ENCODE measurements at places on chromosomes 3 and 15.
A peak's percentile ranks its signal among the peaks of the same experiment; 100 is the strongest.

DNA sequence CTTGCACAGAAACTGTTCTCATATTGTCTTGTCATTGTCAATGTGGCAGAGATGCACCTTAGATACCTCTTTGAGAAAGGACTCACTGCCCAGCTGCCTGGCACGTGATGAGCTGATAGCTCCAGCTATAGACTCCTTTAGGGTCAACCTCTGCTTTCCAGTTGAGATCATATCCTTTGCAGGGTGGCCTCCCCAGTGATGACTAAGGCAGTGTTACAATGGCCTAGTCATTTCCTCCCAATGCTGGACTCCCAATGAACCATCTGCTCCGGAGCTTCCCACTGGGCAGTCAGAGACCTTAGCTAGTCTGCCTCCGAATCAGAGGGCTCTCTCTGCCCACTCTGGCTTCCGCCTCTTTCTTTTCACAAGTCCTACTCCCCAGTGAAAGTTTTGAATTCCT is 79.5 kb downstream of the CHRD start:
- peak; percentile 63 for DNase-seq

DNA sequence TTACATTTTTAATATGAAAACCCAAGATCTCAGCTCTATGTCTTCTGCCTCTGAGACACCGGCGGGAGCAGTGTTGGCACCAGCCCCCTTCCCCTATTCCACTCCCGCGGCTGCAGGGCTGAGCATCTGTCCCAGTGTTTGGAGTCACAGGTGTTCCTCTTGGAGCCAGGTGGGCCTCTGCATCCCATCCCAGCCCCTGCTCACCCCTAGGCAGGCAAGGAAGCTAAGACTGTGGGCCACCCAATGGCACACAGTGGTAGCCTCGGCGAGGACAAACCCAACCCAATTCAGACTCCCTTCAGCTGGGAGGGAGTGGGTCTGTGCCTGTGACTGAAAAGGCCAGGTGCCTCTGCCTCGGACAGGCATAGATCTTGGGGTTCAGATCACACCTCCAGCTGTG is 3.1 kb downstream of the CHST13 start:
- no peak for DNase-seq

DNA sequence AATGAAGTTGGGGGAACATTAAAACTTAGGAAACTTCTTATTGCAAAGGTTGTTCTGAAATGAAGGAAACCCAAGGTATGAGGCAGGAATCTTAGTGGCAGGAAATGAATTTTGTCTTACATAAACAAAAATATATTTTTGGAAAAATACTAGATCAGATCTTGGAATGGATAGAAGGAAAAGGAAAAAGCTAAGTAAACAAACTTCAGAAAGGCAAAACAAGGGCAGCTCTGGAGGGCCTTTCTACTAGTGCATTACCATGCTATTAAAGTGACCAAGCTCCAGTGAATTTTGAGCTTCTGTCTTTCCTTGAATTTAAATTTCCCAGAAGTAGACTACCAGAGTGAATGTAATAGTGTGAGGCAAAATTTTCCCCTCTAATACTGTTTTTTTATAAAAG is 13.6 kb downstream of the ARL6 start:
- peak; percentile 5 for DNase-seq

- DNase-seq: no peak
These were observed 60.5 kb downstream of the SPTSSB start for GRCh38 chr3:161310649-161311423.

- peak; percentile 3 for DNase-seq
These were observed 666.9 kb downstream of the MECOM start for GRCh38 chr3:168996622-168997021.

- peak; percentile 66 for DNase-seq
These were observed 54.5 kb downstream of the ATR start for GRCh38 chr3:142523921-142524566.

DNA sequence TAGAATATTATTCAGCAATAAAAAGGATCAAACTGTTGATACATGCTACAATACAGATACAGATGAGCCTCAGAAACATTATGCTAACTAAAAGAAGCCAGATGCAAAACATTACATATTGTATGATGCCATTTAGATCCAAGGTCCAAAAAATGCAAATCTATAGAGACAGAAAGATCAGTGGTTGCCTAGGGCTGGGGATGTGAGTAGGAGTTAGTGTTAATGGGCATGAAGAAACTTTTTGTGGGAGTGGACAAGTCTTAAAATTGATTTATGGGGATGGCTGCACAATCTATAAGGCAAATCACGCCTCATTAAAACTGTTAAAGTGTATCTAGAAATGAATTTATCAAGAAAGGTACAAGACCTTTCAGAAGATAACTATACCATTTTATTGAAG is 45.0 kb downstream of the EHHADH start:
- DNase-seq: no peak

GRCh38 chr3:126417515-126417914 is 22.8 kb downstream of the CFAP100 start:
- DNase-seq: no peak

DNA sequence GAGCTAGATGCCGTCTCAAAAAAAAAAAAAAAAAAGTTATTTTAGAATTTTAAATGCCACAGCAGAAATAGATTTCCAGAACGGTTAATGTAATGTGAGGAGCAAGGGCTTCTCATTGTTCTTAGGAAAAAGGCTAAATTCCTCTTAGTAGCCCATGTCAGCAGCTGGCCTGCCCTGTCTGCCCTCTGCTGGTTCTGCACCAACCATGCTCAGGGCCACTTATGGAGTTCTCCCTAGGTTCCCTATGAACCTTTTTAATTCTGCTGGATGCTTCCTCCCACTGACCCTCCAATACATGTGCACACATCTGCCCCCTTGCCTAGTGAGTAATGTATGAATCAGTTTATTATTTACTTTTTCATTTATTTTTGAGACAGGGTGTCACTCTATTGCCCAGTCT is 32.2 kb upstream of the DPPA4 start:
- peak; percentile 26 for DNase-seq

GRCh38 chr3:113247675-113248458 is 36.5 kb downstream of the BOC start:
- DNase-seq: no peak

- peak; percentile 90 for DNase-seq
These were observed 60.3 kb downstream of the MAP6D1 start for GRCh38 chr3:183764847-183765731.

GRCh38 chr15:69631978-69632377 is 179.4 kb downstream of the RPLP1 start:
- DNase-seq: no peak

GRCh38 chr3:31275583-31275982 is 257.1 kb upstream of the STT3B start:
- no peak for DNase-seq

Measured in choroid plexus epithelial cell (primary cell).